ENCODE measurements at places on chromosomes 7 and 10.
A peak's percentile ranks its signal among the peaks of the same experiment; 100 is the strongest.

- no peak for DNase-seq
Measured at GRCh38 chr10:72610466-72610865, 15.4 kb downstream of the MICU1 start.

DNA sequence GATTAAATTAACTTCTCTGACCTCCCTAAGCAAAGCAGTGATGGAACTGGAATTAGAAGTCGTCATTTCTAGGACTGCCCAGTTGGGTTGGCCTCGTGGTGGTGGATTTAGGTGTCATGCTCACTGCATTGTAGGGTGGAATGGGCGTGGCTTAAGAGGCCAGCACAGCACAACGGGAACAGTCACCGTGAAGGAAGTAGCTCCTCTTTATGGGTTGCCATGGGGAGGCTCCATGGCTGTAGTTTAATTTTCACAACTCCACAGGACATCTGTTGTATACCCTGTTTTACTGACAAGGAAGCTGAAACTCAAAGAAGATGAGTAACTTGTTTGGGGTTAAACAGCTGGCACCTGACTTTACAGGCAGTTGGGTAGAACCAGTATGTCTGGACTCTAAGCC lies 208.3 kb downstream of the CELF2 start:
- DNase-seq = no peak

DNA sequence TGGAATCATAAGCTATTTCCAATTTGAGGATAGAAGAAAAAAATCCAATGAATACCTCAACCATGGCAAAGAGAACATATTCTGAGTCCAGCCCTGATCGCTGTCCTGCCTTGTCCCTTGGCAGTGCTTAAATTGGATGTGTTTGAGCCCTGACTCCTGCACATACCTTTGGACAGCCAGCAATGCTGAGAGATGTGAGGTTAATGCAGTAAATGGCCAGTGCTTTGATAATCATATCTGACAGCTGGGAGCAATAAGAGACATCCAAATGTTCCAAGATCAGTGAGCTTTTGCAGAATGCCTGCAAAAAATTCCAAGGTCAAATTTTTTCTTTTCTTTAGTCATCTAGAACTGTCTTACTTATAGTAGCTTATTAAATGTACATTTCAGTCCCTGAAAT lies 80.1 kb upstream of the LRRC17 start:
- no peak for DNase-seq

DNA sequence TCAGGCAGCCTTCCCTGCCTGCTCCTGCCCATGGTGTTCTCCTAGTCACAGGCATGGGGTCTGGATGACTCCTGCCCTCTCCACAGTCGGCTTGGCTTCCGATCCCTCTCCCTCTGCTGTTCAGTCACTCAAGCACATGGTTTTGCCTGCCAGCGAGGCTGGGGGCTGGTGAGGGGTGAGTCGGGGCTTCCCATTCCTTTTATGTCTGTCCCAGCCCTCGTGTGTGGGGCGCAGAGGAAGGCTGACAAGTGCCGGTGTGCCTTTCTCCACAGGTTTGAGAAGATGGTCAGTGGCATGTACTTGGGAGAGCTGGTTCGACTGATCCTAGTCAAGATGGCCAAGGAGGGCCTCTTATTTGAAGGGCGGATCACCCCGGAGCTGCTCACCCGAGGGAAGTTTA lies 40.1 kb downstream of the TACR2 start:
- DNase-seq = no peak

DNA sequence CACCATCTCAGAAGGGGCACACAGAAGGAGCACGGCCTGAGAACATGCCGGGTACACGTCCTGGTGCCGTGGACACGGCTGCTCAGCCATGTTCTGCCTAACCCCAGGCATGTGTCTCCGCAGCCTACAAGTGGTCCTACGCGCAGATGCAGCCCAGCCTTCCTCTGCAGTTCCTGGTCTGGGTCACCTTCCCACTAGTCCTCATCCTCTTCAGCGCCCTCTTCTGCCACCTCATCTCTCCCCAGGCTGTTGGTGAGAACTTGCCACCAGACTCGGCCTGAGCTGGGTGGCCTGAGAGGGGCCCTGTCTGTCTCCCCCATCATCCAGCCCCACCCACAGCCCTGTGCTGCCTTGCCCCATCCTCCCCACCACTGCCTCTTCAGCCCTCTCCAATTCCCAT lies 5.3 kb downstream of the CLCN1 start:
- no peak for DNase-seq

- no peak for DNase-seq
Measured at GRCh38 chr10:31359979-31360378, 41.0 kb downstream of the ZEB1 start.

GRCh38 chr7:100407285-100408180 lies 21.0 kb downstream of the ZCWPW1 start:
- DNase-seq = peak; percentile 89
